ENCODE measurements at places on chromosomes 11 and 22.
A peak's percentile ranks its signal among the peaks of the same experiment; 100 is the strongest.

DNA sequence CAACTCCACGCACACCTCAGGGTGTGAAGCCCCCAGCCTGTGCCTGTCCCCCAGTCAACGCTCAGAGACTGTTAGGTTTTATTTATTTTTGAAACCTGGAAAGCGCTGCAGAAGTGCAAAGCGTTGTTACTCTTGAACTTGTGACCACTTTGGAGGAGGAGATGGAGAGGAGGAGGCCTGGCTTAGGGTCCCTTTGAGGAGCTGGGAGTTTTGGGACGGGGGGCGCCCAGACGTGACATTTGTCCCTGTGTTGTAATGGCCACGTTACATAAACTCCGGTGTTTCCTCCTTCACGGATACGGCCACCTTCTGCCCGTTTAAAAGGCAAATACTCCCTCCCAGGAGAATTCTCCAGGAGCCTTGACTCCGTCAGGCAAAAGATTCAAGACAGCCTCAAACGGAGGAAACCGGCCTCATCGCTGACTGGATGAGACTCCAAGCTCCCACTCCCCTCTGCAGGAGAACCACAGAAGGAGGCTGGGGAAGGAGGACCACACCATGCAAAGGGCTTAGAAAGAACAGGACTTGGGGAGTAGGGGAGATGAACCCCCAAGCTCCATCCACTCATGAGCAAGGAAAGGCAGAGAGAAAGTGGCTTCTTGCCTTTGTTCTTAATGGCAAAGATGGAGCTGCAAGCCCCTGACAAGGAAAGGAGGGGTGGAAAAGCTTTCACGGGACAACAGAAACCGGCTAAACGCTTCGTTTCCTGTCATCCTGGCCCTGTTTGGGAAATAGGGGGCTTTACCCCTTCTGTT, 630 bp downstream of the PIK3IP1 start:
- peak; percentile 56 for DNase-seq

GRCh38 chr11:86551288-86552092, 120.9 kb downstream of the ME3 start:
- no peak for DNase-seq

DNA sequence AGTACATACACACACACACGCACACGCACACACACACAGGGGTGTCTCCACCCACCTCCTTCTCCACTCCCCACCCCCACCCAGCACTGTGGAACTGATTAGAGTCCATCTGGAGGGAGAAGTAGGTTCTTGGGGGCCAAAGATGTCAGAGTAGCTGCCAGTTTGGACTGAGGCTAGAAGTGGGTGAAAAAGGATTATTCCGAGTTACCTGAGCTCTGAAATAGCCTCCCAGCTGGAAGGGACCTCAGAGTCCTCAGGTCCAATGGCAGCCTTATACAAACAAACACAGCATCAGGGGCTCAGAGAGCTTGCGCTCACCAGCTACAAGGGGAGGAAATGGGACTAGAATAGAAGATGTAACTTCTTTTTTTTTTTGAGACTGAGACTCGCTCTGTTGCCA, 20.8 kb downstream of the IL10RA start:
- no peak for DNase-seq

DNA sequence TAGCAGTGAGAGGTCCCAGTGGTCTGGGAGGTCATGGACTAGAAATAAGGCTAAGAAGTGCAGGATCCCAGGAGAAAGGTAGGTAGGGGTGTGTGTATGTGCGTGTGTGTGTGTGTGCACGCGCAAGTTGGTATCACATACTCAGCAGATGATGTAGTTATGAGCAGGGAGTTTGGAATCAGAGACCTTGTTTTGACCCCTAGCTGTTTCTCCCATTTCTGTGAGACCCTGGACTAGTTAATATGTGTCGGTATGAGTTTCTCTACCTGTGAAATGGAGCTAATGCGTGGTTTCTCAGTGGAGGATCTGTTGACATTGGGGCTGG, 1.3 kb downstream of the SERPING1 start:
- no peak for DNase-seq

GRCh38 chr11:35874751-35875450, 69.0 kb upstream of the LDLRAD3 start:
- no peak for DNase-seq

GRCh38 chr22:31615491-31615860, 46.5 kb downstream of the PISD start:
- no peak for DNase-seq

- no peak for DNase-seq
These were observed 8.3 kb upstream of the FOLR2 start for GRCh38 chr11:72208281-72208680.

DNA sequence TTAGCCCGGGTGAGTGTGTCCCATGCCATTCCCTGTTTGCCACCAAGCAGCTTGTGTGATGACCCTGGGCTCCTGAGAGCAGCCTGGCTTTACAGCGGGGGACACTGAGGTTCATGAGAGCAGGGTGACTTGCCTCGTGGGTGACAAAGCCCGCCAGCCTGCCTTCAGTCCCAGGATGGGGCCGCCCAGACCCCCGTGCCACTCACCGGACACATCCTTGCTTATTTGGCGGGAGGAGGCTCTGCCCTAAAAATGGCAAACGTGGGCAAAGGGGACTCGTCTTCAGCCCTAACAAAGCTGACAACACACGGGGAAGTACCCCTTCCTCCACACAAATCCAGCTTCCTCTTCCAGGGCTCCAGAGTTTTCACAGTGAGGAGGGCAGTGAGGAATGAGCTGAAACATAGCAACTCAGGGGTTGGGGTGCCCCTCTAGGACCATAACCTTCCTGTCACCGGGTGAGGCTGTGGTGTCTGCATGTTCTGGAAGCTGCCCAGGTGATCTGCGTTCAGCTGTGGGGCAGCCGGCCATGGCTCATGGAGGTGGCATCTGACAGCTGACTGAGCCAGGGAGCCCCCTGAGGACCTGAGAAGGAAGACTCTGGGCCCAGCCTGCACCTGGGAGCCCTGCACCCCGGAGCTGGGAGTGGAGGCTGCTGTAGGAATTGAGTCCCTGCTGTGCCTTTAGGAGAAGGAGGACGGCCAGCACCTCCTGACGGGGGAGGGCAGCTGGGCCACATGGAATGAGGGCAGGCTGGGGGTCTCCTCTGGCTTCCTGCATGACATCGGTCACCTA, 16.7 kb downstream of the RIBC2 start:
- DNase-seq, result no peak

DNA sequence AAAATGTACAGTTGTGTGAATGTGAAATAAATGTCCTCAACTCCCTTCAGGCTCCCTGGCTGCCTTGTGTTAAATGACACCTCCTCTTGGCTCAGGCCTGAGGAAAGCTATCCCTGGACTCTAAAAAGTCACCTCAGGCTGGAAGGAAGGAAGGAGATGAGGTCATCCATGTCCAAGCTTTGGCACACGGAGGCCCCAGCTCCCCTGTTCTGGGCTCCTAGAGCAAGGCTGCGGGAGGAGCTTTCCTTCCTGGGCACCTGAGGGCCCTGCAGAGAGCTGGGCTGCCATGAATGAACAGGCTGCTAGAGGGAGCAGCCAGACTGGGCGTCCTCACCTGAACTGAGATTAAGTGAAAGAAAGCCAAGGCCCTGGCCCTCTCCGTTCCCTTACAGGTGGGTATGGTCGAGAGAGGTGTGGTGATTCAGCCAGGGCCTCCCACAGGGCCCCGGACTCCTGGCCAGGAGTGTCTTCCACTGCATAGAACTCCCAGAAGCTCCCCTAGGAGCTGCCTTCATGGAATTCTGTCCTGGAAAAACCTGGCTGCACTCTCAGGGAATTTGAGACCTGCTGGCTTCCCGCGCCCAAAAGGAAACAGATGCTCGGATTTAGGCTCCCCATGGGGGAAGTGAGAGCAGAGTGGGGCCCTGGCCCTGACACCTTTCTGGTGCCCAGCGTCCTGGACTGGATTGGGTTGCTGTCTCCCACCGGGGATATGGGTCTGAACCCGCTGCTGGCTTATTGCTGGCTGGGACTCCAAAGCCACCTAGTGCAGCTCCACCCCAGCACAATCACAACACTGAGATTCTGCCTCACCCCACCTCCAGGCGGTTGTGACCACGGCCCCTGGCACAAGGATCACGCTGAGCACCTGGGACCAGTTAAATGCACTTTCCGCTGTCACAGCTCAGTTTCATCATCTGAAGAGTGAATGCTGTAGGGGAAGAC, 22.2 kb downstream of the MYBPC3 start:
- no peak for DNase-seq

DNA sequence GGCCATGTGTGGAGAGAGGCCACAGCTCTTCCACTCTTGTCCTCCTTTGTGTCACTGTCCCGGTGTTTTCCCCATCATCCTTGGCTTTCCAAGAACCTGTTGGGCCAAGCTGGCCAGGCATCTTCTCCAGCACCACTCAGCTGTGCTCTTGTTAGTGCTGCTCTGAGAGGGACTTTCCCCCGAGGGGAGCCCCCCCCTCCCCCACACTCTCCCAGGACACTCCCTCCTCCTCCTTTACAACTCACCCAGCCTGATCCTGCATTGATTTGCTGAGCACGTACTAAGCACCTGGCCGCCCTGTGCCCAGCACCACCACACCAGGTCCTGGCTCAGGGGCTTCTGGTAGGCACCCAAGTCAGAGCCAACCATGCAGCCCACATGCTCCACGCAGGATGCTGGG, 13.2 kb downstream of the TP53AIP1 start:
- DNase-seq, result no peak

DNA sequence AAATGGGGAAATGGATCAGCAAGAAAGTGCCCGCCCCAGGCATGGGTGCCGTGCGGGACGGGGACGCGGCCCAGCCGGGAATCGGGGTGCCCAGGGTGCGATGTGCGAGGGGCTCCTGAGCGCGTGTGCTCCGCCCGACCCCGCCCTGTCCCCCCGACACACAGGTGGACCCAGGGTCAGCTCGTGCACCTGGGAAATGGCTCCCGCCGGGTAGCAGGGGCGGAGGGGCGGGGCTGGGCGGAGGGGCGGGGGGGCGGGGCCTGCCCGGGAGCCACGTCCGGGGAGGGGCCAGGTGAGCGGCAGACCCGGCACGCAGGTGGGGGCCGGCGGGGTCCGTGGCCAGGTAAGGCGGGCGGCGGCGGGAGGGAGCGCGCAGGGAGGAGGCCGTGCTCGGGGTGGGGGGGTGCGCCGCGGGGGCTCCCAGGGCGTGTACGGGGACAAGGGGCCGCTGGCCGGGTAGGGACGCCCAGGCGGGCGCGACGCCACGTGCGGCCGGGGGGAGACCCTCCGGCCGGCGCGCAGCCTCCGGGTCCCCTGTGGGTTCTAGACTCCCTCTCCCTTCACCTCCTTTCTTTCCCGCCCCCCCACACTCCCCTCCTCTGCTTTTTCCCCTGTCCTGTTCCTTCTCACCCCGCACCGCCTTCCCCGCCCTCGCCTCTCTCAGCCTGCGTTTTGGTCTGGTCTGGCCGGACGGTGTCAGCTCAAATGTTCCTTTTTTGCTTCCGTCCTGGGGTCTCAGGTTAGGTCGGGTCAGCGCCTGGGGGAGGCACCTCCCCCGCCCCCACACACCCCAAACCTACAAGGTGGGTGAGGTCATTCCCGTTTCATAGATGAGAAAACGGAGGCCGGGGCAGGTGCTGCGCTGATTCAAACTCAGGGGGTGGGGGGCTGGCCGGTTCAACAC, at the start of gene ARHGAP8:
Gene ARHGAP8, plus strand, starts transcription at position 291 of the 904 bp plus-strand sequence. CDS start 33,953 bp downstream, outside the sequence.
- no peak for DNase-seq

GRCh38 chr22:28018461-28018927, 99.4 kb upstream of the PITPNB start:
- no peak for DNase-seq

DNA sequence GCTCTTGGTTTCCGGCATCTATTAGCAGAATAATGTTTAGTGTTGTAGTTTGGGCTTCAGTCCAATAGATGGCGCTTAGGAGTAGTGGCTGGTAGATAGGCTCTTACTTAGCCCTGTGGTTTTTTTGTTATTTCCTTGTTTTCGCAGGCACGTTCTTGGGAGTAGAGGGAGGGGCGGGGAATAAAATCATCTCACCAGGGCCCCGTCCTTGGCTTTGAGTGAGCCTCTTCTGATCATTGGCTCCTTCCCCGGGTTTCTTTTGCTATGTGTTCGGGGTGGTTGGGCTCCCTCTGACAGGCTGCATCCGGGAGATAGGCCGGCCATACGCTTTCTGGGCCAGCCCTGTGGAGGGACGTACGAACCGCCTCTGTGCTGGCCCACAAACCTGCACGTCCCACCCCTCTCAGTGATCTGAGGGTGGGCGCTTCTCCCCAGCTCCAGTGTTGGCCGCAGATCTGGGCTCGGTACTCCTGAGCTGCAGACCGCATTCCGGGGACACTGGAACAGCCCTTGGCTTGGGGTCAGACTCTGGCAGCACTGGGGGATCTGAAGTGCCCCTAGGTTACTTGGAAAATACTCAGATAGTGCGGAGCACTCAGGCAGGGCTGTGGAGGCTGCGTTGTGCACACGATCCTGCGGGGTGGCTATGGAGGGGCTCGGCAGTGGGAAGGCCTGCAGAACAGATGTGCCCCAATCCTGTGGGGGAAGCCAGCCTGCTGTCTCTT, 217.0 kb downstream of the DYNC2H1 start:
- DNase-seq, result peak; percentile 39

DNA sequence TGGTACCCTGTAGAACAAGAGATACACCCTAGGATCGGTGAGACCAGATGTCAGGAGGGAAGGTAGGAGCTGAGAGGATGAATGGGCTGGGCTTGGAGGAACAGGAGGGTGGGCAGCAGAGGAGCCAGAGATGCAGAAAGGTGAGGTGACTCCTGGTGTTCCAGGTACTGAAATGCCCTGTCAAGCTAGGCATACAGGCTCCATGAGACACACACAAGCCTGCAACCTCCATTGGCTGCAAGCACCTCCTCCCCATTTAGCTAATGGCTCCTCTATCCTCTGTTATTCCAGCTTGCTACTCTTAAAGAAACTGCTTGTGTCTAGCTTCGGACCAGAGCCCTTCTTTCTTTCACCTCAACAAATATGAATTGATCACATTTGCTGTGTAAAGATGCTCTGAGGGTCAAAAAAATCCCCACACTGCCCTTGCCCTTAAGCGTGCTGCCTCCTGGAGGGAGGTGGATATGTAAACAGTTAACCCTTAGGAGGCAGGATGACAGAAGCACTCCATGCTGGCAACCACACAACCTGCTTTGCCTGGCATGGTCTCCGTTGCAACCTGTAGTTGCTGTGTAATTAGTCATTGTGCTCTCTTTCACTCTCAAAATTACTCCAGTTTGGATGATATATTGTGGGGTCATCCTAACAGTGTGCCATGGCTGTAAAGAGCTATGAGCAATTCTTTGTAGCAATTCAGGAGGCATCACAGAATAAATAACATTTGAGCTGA, 156.0 kb downstream of the PKNOX2 start:
- no peak for DNase-seq

GRCh38 chr11:15613789-15614188, 499.1 kb downstream of the INSC start:
- DNase-seq, result no peak

DNA sequence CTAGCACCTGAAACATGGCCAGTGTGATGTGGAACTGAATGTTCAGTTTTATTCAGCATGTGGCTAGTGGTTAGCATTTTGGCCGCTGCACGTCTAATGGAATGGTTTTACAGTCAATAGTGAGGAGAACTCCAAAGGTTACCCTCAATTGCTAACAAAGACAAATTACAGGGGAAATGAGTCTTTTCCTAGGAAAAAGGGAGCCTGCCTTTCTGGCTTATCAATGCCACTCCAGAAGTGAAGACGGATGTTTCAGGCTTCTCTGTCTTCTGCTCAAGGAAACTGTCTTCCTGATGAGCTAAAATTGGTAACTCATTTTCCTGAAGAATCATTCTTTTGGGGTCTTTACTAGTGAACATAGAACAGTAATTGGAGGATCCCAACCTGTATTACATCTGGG, 84.3 kb upstream of the CRTAM start:
- DNase-seq, result no peak
